ENCODE measurements at places on chromosomes 12 and 14. TPM values are rescaled to one million over a fixed set of nuclear protein-coding genes. Genes with fewer than 3 reads are reported as not detected.

CCDC175 gene
- not detected for total RNA-seq

GZMB gene
- 0.52 TPM for total RNA-seq

PTPN21 gene
- 16.2 TPM for total RNA-seq

RACGAP1 gene
- total RNA-seq: 23.5 TPM

LRRC23 gene
- 12.5 TPM for total RNA-seq

TAMALIN gene
- 9.4 TPM for total RNA-seq

Measured in skeletal muscle tissue (tissue), 5 donors.